Esophagus squamous epithelium (tissue), 5 donors: ENCODE measurements at places on chromosomes 2 and 18.

- no peak for DNase-seq
Observed at GRCh38 chr2:192546565-192546964, 351.8 kb upstream of the TMEFF2 start.

DNA sequence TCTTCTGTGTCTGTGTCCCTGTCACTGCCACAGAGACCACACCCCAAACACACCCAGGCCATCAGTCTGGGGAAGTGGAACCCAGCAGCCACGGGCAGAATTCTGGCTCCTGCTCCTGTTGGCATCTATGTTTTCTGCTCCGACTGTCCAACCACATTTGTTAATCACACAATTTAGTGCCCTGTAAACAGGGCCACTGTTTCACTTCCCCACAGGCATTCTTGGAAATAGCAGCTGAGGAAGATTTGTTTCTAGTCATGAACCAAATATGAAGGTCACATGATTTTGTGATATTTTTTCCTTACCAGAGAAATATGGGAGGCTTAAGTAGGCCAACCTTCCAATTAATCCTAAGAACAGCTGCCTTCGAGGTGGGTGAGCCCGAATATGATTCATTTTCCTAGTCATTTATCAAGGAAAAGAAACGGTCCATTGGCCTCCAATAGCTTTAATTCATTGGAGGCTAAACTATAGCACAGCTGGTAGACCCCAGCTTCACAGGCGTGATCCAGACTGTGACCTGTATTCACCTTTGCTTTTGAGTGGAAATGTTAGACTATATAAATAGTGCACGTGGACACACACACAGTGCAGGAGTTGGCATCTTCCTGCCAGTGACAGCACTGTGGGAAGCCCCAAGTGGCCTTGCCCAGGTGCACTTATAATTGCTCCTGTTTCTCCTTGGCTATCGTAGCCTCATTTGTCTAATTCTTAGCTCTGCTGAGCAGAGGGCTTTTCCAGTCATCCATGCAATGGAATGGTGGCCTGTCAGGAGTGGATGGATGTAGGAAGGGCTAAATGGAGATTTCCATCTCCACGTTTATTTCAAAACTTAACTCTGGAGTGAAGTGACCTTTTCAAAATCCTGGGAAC, 267.9 kb downstream of the LPIN1 start:
- DNase-seq: no peak

DNA sequence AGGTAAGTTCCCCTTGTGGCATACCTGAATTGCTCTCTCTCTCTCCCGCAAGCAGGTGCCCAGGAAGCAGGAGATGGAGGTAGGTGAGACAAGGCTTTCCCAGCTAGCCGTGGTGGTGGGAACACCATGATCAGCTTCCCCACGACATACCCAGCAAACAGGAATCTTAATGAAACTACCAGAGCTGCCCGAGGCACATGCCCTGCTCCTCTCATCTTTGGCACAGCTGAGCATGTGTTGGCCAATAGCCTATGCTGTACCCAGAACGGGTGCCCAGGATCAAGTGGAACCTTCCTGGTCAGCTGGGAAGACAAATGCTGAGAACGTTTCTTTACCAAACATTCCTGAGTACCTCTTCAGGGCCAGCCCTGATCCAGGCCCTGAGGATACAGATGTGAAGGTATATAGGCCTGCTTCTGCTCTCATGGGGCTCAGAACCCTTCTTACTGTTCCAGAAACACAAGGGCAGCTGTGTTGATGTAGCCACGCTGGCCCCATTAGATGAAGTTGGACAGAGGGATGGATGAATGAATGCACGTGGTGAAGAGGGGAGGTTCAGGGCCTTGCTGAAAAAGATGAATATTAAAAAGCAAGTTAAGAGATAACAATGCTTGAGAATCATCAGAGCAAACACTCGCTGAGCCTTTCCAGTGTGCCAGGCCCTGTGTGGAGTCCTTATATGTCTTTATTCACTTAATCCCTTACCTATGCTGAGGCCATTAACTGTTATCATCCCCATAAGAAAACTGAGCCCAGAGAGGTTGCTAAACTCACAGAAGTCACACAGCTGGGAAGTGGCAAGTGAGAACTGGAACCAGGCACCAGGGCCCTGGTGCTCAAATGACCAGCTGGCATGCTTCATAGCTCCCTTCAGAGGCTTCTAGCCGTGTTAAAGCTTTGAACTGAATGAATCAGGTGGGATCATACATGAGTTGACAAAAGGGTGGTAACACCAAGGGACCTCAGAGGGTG, 68.8 kb upstream of the TMEM247 start:
- DNase-seq: no peak

DNA sequence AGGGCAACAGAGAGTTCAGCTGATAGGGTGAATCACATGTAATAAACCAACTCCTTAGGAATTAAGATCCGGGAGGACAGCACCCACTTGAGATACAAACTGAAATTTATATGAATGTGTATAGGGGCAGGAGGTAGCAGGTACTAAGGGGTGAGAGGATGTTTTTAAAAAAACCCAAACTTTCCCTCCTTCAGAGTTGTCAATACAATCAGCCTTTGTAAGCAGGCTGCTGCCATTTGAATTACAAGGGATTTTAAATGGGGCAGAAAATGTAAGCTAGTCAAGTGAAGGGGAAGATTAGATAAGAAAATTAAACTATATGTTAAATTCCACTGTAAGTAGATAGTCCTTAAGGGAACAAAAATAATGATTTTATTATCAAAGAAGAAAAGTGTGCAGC, 1239.7 kb upstream of the CELF4 start:
- DNase-seq: no peak

DNA sequence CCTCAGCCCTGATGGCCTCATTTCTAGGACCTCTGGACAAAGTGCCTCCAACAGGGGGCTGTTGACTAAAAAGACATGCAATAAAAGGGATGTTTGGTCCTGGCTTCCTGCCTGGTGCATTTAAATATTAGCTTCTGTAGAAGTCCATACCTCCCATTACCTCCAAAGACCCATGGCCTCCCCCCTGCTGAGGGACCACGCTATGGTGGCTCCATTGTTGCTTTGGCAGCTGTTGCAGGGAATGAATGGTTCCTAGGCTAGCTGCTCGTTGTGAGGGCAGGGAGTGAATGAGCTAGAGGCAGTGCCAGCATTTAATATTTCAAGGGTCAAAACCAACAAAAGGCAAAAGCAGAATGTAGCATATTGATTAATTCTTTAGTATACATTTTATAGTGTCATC, 285.9 kb downstream of the SLC8A1 start:
- DNase-seq: no peak

DNA sequence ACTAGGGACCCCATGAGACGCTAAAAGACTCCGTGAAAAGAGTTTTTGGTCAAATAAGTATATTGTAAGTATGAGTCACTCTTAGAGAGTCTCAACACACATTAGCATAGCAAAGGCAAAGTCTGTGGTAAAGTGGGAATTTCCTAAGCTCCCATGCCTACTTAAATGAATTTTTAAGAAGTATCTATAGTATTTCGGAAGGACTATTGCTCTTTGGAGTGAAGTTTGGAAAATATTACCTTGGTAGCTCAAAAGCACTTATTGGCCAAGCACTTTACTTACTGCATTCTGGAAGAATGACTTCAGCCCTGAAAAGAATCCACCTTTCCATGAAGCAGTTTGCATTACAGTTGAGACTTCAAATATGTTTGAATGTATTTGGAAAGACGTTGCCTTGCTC, 57.1 kb downstream of the CAVIN2 start:
- DNase-seq: no peak

- DNase-seq: no peak
Observed at GRCh38 chr18:13235421-13235831, 16.9 kb downstream of the LDLRAD4 start.

- no peak for DNase-seq
Observed at GRCh38 chr2:212712991-212713390, 174.4 kb upstream of the ERBB4 start.

DNA sequence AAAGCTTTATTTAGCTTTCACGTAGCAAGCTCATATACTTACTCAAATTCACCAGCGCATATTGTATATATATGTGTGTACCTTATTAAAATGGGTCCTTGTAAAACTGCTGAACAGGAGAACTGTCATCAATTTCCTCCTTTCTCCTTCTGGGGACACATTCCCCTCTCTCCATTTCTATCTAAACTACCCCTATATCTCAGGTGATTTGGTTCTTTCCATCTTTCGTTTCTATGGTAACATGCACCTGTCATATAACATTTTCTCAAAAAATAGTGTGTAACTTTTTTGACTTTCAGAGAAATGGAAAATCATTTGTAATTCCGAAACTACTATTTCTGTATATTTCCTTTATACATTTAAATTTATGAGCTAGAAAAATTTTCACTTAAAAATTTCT, 83.5 kb upstream of the CD226 start:
- DNase-seq: no peak

DNA sequence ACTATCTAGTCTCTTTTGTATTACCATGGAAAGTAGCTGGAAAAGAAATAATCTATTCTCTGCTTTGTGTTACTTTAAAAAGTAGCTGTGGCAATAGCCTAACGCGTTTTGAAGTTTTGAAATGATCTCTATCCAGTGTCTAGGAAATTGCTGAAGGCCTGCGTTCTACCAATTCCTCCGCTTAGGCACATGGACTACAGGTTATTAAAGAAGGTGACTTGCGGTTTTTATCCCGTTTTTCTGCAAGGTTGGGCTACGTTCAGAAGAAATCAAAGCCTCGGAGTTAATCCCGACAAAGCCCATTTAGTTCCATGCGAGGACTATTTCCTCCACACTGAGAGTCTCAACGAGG, 636 bp upstream of the UBXN4 start:
- DNase-seq: no peak

DNA sequence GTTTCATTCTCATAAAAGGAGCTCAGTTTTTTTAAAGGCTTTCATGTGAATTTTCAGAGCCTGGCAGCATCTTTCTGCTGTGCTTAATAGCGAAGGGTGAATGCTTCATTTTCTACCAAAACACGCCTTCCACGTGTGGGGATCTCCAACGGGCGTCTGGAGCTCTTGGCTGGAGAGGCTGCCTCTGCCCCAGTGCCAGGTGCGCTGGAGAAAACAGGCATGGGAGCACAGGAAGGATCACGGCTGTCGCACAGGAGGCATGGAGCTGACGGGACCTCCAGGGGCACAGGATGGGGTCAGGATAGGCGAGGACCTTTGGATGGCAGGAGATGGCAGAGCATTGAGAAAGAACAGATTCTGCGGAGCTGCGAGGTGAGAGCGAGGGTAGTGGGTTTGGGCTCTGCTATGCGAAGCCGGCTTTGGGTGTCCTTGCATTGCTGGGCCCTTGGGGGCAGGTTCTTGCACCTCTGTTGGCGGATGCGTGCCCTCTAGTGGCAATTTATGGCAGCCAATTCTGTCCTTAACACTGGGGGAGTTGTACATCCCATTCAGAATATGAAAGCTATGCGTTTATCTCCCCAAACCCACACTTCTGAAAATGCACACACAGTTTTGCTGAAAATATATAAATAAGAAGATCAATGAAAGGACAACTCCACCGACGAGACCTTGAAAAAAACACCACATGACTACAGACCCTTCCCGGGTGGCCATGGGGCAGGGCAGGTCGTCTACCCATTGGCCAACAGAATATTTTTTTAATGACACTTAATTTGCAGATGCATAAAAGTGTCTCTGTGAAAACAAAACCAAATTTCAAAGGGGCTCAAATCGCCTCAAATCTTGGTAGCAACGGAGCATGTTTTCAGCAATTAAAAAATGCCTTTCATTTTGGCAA, 90.4 kb upstream of the SLC35G4 start:
- DNase-seq: no peak

DNA sequence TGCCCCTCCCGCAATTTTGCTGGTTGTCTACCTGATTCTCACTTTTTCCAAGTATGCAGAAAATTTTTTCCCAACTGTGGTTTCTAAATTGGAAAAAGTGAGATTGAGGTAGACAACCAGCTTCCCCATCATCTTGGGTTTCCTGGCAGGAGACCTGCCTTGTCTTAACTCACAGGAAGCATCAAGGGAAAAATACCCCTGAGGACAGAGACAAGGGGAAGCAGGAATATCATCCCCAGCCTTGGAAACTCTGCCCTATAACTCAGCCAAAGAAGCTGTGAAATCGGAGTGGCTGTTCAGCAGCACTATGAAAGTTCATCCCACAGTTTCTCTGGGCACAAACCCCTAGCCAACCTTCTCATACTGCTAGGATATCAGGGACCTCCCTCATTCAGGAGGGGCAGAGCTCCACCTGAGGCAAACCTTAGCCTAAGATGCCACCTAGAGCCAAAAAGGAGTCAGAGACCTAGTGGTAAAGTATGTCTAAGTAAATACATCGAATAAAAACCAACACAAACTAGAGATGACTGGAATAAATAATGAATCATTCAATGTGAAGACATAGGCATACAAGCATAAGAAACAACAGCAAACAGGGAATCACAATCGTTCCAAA, 68.2 kb downstream of the ZSWIM2 start:
- DNase-seq: no peak

GRCh38 chr2:119337749-119338148, 28.9 kb downstream of the C2orf76 start:
- no peak for DNase-seq

- DNase-seq: no peak
Observed at GRCh38 chr18:50472941-50473340, 86.9 kb upstream of the MAPK4 start.

DNA sequence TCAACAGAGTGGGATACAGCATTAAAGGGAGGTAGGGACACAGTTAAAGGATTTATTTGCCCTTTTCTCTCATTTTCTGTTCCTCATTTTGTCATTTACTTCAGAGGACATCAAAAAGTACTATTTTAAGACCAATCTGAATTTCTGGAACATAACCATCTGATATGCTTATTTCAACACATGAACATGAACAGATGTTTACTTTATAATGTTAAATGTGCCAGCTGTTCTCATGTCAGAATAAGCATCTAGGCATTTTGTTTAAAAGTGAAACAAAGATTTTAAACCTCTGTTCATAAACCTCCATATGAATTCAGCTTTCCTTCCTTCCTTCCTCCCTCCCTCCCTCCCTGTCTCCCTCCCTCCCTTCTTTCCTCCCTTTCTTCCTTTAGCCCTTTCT, 677.7 kb downstream of the CNTNAP5 start:
- no peak for DNase-seq

DNA sequence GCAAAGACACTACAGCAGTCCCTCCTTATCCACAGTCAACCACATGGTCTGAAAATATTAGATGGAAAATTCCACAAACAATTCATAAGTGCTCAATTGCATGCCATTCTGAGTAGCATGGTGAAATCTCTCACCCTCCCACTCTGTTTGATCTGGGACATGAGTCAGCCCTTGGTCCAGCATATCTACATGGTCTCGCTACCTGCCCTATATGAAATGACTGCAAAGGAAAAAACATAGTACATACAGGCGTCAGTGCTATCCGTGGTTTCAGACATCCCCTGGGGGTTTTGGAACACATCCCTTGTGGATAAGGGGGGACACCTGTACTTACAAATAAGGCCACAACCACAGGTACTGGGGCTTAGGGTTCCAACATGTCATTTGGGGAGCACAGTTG, 73.7 kb downstream of the CABLES1 start:
- DNase-seq: no peak
